ENCODE measurements at places on chromosomes 5 and 9.
A peak's percentile ranks its signal among the peaks of the same experiment; 100 is the strongest.

DNA sequence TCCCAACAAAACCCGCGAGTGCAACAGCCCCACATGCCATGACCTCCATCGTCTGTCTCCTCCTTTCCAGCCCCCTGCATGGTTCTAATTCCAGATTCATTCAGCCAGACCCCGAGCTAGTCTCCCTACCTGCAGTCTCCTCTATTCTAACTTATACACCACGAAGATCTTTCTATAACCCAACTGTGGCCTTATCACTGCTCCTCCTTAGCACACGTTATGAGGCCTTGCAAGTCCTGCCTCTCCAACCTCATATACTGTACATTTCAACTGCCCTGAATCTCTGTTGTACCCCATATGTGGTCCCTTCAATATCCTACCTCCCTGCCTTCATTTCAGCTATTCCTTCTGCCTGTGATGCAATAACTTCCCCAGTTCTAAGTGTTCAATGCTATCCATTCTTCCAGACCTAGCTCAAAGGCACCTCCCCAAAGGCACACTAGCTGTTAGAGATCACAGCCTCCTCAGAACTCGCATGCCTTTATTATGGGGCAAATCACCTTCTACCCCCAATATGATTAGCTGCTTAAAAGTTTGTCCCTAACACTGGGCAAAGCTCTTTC is 215.1 kb upstream of the TRIM32 start:
- ATAC-seq: no peak
- H3K36me3 ChIP-seq: no peaks in the 10 kb centered on the region
- H3K4me1 ChIP-seq: no peaks in the 10 kb centered on the region
- H3K4me3 ChIP-seq: no peak overlapping the region
- peak overlapping the region; percentile 9 for H3K27ac ChIP-seq

DNA sequence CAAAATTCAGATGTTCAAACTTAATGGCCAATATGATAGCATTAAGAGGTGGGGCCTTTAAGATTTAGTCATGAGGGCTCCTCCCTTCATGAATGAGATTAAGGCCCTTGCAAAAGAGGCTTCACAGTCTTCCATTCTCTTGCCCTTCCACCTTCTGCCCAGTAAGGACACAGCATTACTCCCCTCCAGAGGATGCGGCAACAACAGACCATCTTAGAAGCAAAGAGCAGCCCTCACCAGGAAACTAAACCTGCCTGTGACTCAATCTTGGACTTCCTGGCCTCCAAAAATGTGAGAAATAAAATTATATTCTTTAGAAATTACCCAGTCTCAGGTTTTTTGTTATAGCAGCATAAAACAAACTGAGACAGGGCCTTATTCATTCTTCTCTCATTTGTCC is 8.2 kb downstream of the AP3B1 start:
- H3K27me3 ChIP-seq: no peaks in the 10 kb centered on the region
- no peaks in the 10 kb centered on the region for H3K4me1 ChIP-seq
- H3K27ac ChIP-seq: no peak overlapping the region

DNA sequence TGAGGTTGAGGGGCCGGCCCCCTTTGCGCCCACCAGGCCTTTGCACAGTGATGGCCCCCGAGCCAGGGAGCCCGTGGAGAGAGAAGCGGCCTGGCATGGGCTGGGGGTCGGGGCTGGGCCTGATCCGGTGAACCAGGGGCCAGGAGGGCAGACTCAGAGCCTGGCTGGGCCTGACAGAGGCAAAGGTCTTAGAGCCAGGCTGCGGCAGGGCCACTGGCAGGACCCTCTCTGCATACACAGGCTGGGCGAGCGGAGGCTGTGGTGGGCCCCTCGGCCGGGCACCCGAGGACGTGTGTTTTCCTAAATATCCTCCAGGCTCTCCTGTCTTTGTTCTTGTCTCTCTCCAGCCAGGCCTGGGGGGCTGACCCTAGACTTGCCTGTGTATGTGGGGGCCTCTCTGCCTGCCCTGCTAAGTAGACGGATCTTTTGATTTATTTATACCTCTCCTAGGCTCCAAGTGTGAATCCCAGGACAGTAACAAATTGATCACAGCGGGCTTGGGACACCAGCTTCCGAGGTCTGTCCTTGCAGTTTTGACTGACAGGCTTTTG is 933 bp downstream of the NEK6 start:
- peak overlapping the region; percentile 90 for H3K27ac ChIP-seq
- peak overlapping the region; percentile 47 for H3K4me3 ChIP-seq
- H3K27me3 ChIP-seq: no peaks in the 10 kb centered on the region
- no peak for ATAC-seq

DNA sequence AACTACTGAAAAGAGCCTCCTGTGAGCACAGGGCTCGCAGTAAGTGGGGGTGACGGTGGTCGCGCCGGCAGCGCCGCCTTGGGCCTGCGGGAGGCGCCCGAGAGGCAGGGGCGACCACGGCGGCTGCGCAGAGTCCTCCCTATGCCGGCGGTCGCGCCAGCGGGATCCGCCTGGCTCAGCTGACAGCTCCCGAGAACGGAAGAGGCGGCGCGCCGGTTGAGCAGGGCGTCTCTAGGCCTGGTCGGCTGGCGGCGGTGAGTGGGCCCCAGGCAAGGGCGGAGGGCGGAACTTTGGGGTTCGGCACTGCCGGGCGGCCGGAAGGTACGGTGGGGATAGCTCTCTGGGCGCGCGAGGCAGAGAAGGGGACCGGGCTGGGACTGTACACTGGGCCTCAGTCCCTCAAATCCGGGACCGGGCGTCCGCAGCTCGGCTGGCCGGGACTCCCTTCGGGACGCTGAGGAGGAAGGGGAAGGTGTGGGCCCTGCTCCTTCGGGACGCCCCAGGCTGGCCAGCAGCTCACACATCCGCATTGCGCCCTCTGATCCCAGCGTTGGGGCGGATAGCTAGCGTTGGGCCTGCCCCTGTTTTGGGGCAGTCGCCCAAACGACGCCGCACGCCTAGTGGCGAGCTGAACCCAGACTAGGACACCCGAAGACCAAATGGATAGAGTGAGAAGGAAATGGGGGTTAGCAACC is at the start of gene RNF14:
Gene RNF14, plus strand, starts transcription at position 192 of the 695 bp plus-strand sequence. CDS start 4,484 bp downstream, outside the sequence.
- H3K27ac ChIP-seq: peak within 1 kb of the TSS; percentile 95
- peak within 1 kb of the TSS; percentile 78 for H3K4me3 ChIP-seq
- ATAC-seq: peak; percentile 100
- H3K4me1 ChIP-seq: peaks cover 52% of the 10 kb centered on the region
- no peaks in the 10 kb centered on the region for H3K36me3 ChIP-seq
- H3K27me3 ChIP-seq: no peaks in the 10 kb centered on the region

DNA sequence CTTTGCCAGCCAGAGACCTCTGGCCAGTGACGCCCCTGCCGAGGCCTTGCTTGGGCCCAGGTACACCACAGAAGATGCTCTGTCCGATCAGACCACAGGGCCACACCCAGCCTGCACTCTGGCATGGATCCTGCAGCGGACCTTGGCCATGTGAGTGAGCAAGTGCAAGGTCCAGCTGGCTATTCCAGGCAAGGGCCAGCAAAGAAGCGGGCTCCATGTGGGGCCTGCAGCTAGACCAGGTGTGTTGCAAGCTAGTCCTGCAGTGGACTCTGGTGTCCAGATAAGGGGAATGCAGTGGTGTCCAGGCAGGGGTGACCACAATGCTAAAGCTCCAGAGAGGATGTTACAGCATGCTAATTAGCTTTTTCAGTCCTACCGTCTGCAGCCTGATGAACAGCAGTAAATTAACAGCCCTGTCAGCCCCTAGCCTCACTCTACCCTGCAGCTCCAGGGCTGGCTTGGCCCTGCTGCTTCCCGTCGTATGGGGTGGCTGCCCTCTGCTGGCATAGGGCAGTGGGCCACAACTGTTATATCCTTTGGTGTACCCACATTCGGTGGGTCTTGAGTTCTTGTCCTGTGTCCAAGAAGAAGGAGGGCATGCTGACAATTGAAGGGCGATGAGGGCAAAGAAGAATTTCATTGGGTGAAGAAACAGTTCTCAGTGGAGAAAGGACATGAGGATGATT is 284.5 kb upstream of the POU5F2 start:
- no peaks in the 10 kb centered on the region for H3K27me3 ChIP-seq
- peaks cover 18% of the 10 kb centered on the region for H3K36me3 ChIP-seq
- H3K4me3 ChIP-seq: no peak overlapping the region

DNA sequence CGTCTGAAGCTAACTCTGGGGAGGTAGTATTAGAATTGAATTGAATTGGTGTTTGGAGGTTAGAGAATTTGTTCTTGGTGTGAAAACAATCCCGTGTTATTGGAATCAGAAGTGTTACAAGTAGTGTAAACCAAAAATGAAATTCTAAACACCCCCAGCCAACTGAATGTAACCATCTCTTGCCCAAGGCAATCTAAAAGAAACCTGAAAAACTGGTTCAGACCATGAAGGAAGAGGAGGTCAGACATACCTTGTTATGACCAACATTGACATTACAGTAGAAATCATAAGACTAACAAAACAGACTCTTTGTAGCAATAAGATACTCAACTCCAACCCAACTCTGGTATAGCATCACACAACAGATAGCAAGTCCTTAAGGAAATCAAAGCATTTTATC is 159.0 kb downstream of the TUSC1 start:
- no peak for ATAC-seq
- H3K36me3 ChIP-seq: no peaks in the 10 kb centered on the region
- no peak overlapping the region for H3K27ac ChIP-seq

- H3K4me1 ChIP-seq: no peaks in the 10 kb centered on the region
- H3K27ac ChIP-seq: no peak overlapping the region
- peaks cover 85% of the 10 kb centered on the region for H3K36me3 ChIP-seq
- no peaks in the 10 kb centered on the region for H3K27me3 ChIP-seq
- H3K4me3 ChIP-seq: no peak overlapping the region
- peak; percentile 28 for ATAC-seq
Observed at GRCh38 chr9:114366334-114367128, 21.3 kb downstream of the AKNA start.

DNA sequence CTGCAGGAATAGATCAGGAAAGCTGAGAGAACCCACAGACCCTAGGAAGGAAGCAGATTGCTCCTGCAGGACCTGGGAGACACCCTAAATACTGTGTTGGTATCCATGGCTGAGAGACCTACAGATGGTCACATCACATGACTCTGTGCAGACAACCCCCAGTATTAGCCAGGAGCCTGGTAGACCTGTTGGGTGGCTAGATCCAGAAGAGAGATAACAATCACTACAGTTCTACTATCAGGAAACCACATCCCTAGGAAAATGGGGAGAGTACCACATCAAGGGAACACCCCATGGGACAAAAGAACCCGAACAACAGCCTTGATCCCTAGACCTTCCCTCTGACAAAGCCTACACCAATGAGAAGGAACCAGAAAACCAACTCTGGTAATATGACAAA is 24.2 kb upstream of the MELK start:
- no peak overlapping the region for H3K4me3 ChIP-seq
- no peak for ATAC-seq
- H3K4me1 ChIP-seq: no peaks in the 10 kb centered on the region
- no peak overlapping the region for H3K27ac ChIP-seq
- no peaks in the 10 kb centered on the region for H3K36me3 ChIP-seq

- no peak overlapping the region for H3K27ac ChIP-seq
Observed at GRCh38 chr9:81397481-81398381, 291.6 kb downstream of the TLE1 start.

GRCh38 chr9:137435980-137436760 is 5.0 kb downstream of the ENTPD8 start:
- no peaks in the 10 kb centered on the region for H3K36me3 ChIP-seq
- H3K27me3 ChIP-seq: peaks cover 57% of the 10 kb centered on the region
- ATAC-seq: peak; percentile 73

DNA sequence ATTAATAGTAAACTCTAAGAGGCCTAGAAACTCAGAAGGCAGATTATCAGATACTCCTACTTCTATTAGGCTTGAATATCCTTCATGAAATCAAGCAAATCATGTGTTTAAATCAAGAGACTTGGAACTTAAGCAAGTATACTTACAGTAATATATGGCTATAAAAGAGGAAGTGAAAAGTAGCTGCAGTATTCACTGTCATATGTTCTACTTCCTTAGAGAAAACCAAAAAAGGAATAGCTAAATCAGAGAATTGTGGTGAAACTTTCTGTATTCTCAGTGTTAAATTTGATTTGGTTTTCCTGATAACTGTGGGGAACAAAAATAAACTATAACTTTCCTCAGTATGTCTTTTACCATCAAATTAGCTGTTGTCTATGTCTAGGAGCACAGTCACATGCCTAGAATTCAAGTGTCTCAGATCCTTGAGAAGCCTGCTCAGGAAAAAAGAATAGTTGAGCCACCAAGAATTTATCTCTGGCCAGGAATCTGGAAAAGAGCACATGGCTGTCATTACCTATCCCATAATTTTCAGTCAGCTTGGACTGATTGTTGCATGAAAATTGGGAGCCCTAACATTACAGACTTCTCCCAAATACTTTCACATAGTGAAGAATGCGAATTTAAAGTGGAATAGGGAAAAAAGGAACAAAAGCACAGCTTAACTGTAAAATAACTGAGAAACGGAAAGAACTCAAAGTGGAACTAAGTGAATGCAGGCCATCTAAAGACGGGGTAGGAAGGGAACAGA is 1.7 kb downstream of the FKBP15 start:
- ATAC-seq: no peak
- no peak overlapping the region for H3K27ac ChIP-seq
- H3K27me3 ChIP-seq: no peaks in the 10 kb centered on the region
- peaks cover 16% of the 10 kb centered on the region for H3K4me1 ChIP-seq
- H3K4me3 ChIP-seq: no peak overlapping the region
- H3K36me3 ChIP-seq: no peaks in the 10 kb centered on the region

- no peaks in the 10 kb centered on the region for H3K4me1 ChIP-seq
- no peaks in the 10 kb centered on the region for H3K36me3 ChIP-seq
- H3K4me3 ChIP-seq: no peak overlapping the region
- no peaks in the 10 kb centered on the region for H3K27me3 ChIP-seq
- no peak for ATAC-seq
- H3K27ac ChIP-seq: no peak overlapping the region
Observed at GRCh38 chr9:89657765-89658164, 53.0 kb downstream of the GADD45G start.

DNA sequence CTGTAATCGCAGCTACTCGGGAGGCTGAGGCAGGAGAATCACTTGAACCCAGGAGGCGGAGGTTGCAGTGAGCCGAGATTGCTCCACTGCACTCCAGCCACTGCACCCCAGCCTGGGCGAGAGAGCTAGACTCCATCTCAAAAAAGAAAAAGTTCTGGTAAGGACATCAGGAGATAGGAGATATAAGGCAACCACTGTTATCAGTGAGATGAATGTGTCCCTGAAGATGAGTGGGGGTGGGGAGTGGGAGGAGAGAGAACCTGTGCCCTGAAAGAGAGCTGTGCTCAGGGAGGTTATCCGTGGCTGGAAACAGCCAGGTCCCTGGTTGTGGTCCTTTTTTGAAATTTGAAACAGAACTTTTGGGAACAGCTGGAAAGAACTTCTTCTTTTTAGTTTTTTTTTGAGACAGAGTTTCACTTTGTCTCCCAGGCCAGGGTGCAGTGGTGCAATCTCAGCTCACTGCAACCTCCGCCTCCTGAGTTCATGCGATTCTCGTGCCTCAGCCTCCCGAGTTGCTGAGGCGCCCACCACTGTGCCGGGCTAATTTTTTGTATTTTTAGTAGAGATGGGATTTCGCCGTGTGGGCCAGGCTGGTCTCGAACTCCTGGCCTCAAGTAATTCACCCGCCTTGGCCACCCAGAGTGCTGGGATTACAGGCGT is 2.6 kb downstream of the PTPA start:
- H3K36me3 ChIP-seq: no peaks in the 10 kb centered on the region
- H3K27me3 ChIP-seq: no peaks in the 10 kb centered on the region
- no peak overlapping the region for H3K4me3 ChIP-seq
- no peaks in the 10 kb centered on the region for H3K4me1 ChIP-seq
- no peak for ATAC-seq
